Lung (tissue), 17 donors: ENCODE measurements at places on chromosomes 5 and 9. TPM values are rescaled to one million over a fixed set of nuclear protein-coding genes. Genes with fewer than 3 reads are reported as not detected.

DNA sequence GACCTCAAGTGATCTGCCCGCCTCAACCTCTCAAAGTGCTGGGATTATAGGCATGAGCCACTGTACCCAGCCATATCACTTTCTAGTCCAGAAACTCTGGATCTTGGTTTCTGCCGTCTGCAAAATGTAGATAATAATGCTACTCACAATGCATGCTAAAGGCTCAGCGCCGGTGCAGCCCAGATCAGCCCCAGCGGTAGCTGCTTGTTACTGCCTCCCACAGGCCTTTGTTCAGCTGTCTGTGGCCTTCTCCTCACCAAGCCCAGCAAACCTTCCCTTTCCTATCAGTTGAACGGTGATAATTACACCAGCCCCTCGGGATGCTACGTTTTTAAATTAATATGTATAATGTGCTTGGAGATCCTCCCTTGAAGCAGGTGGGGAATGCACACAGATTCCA, 26.2 kb upstream of the MSX2 start:
- DNase-seq = no peak

- DNase-seq = no peak
These were observed 71.8 kb upstream of the PPARGC1B start for GRCh38 chr5:149658299-149658698.

DNA sequence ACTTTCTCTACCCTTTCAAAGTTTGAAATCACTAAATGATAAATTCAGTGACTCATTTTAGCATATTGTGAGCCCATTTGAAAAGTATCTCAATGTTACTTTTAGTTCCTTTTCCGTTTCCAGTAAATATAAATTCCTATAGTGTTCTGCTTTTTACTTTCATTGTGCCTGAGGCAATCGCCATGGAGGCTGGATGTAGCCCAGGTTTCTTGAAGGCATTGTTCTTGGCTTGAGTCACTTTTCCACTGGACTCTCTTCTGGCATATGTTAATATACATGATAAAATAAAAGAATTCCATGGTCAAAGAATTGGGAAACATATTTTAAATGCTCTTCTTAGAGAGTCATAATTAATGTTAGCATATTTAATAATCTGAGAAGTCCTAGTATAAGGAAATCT, 327.0 kb downstream of the IZUMO3 start:
- DNase-seq = no peak

- no peak for DNase-seq
These were observed 138.9 kb downstream of the KCNN2 start for GRCh38 chr5:114500756-114501155.

- DNase-seq = no peak
These were observed 337.7 kb downstream of the PLK2 start for GRCh38 chr5:58122157-58122556.

- DNase-seq = peak; percentile 85
These were observed 219.3 kb downstream of the SMARCA2 start for GRCh38 chr9:2234371-2234893.

- no peak for DNase-seq
These were observed 263.4 kb downstream of the DEPDC1B start for GRCh38 chr5:60436518-60436917.

GRCh38 chr5:24646915-24647314, 2.1 kb upstream of the CDH10 start:
- DNase-seq = no peak

GRCh38 chr5:137203011-137203632, 296.0 kb downstream of the SPOCK1 start:
- DNase-seq = no peak

- DNase-seq = no peak
These were observed 31.1 kb downstream of the SLC35A4 start for GRCh38 chr5:140595538-140596300.

- DNase-seq = no peak
These were observed 75.8 kb upstream of the WWC1 start for GRCh38 chr5:168215646-168216045.

DNA sequence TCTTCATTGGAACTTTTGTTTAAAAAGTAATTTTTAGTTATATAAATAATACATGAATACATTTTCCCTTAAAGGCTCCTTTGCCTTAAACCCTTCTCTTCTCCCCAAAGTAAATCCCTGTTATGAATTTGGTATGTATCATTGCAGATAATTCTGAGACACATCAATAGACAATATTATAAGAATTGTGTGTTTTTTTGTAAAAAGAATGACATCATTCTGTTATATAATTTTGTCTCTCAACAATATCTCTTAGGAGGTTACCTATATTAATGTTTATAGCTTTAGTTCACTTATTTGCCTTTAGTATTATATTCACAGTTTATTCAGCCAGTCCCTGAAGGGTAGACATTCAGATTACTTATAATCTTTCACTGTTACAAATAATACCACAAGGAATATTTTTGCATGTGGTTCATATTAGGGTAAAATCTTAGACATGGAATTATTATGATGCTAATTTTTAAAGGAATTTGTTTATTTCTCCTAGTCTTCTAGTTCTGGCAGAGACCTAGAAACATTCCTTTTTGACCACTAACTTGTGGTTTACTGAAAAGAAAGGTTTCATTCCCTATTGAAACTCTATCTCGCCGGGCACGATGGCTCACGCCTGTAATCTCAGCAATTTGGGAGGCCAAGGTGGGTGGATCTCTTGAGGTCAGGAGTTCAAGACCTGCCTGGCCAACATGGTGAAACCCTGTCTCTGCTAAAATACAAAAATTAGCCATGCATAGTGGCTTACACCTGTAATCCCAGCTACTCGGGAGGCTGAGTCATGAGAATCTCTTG, 105.6 kb downstream of the KCTD16 start:
- no peak for DNase-seq

- DNase-seq = no peak
These were observed 37.4 kb downstream of the LHFPL2 start for GRCh38 chr5:78611126-78611605.

GRCh38 chr9:19492775-19493173, 84.0 kb downstream of the ACER2 start:
- DNase-seq = no peak

DNA sequence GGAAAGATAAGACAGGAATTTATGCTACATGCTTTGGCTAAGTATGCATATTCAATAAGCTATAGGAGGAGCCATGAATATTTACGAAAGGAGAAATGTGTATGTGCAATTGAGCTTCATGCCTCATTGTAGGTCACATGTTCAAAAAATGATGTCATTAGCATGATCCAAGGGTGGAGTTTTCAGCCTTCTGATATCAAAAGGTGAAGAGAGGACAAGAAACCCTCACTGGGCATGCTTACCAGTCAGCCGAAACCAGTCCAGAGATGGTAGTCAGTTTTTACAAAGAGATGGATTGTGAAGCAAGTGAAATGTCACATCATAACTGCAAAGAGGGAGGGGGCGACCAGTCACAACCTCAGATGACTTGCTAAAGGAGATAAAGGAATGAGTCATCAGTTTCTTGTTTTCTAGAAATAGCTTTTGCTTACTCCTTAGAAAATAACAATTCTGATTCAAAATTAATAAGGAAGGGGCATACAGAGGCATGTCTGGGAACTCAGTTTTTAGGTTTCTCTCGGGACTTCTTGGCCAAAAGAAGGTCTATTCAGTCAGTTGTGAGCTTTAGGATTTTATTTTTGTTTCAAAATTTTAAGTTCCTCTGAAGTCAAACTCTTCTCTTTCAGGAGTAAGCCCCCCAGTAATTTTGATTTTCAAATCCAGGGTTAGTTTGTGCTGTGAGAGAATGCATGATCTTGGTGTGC, 1067.8 kb upstream of the EDIL3 start:
- no peak for DNase-seq

- peak; percentile 87 for DNase-seq
These were observed at the start of gene ZNF169 for GRCh38 chr9:94259077-94259862. Gene ZNF169 (plus strand): TSS chr9:94259298. CDS start chr9:94278813, 19,515 bp downstream.

DNA sequence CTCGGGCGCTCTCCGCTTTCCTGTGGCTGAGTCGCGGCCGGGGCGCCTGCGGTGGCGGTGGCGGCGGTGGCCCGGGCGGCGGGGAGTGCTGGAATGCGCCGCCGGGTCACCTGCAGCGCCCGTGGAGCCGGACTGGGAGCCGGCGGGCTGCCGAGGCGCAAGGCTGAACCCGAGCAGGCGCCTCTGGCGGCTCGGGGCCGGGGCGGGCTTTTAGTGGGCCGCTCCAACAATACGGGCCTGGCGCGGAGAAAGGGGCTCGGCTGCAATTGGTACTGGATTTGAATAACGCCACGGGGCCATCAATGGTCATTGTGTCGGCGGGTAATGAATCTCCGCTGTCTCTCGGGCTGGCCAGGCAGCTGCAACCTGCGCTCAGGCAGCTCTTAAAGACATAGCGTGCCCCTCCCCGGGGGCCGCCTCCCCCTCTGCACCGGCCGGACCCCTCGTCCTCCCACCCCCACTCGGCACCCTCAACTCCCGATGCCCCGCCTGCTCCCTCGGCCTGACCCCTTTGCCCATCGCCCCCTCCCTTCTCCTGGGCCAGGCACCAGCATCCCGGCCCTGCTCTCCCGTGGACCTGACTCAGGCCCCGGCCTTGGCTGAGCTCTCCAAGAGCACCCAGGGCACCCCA, 22.1 kb downstream of the URM1 start:
- no peak for DNase-seq

DNA sequence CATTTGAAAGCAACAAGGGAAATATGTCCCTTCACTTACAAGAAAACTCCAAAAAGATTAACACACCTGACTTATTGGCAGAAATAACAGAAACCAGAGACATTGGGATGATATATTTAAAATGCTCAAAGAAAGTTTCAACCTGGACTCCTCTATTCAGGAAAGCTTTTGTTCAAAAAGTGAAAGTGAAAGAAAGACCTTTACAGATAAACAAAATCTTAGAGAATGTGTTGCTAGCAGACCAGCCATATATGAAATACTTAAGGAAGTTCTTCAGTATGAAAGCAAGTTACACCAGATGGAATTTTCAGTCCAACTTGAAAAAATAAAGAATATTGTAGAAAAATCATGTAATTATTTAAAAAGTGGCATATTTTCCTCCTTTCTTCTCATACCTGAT, 1075.1 kb downstream of the NR2F1-AS1 start:
- DNase-seq = no peak

ELAVL2 gene
- total RNA-seq = 1.7 TPM

FABP6 gene
- total RNA-seq = 5.0 TPM

C9orf153 gene
- total RNA-seq = 0.12 TPM

F2RL2 gene
- total RNA-seq = 0.80 TPM

MELK gene
- total RNA-seq = 2.0 TPM

EQTN gene
- 1.5 TPM for total RNA-seq

DNAJA1 gene
- 117 TPM for total RNA-seq

RNF20 gene
- 31.2 TPM for total RNA-seq

CRHBP gene
- 0.58 TPM for total RNA-seq

TAF1L gene
- total RNA-seq = 0.03 TPM

STK32A gene
- total RNA-seq = 8.7 TPM
